Glomerular endothelial cell (primary cell): ENCODE measurements at places on chromosomes 6 and 20. TPM values are rescaled to one million over a fixed set of nuclear protein-coding genes. Genes with fewer than 3 reads are reported as not detected.

- no peak for DNase-seq
These were observed 35.0 kb downstream of the DTNBP1 start for GRCh38 chr6:15627821-15628220.

DNA sequence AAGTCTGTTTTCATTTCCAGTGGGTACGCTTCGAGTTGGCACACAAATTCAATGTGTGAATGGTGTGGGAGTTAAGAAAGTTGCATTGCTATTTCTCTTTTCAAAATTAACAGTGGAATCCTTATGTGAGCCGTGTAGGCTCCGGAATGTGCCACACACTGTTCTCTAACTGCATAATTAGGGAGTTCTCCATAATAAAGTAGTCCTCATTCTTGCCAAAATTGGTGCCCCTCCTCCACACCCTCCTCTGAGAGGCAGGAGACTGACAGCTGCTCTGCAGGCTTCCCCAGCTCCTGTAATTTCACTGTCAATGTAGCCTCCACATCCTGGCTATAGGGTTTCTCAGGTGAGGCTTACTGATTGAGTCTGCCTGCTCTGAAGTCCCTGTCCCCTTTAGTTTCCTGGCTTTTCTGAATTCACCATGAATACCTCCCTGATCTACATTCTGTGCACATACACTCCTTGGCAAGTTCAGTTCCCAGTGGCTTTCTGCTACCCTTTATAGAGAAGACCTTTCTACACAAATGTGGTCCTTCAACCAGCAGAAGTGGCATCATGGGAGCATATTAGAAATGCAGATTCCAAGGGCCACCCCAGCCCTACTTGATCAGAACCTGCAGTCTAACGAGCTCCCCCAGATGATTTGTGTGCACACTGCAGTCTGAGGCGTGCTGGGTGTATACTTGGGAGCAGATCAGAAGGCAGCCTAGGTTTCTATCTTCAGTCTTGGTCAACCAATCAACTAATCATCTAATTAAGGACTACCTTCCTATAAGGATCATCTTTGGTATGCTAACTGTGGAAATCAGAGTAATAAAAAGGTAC, 19.9 kb upstream of the CCN6 start:
- DNase-seq = no peak

GRCh38 chr20:25220810-25221591, 25.5 kb downstream of the ENTPD6 start:
- DNase-seq = no peak

DNA sequence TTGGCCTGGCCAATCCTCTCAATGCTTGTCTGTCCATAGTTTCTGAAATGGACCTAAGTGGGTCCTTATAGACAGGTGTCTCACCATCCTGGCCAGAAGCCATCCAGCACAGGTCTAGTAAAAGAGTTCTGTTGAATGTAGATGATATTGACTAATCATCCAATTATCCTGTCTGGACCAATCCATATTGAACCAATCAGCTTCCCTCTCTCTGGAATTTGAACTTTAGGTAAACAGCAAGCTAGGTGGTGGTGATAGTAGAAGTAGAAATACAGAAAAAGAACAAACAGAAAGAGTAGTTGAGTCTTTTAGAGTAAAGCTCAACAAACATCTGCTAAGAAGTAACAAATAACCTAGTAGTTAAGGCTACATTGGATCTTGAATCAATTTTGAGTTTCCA, 9.5 kb upstream of the PNRC1 start:
- no peak for DNase-seq

GRCh38 chr20:45229264-45230056, 8.3 kb downstream of the SEMG2 start:
- DNase-seq = no peak

DNA sequence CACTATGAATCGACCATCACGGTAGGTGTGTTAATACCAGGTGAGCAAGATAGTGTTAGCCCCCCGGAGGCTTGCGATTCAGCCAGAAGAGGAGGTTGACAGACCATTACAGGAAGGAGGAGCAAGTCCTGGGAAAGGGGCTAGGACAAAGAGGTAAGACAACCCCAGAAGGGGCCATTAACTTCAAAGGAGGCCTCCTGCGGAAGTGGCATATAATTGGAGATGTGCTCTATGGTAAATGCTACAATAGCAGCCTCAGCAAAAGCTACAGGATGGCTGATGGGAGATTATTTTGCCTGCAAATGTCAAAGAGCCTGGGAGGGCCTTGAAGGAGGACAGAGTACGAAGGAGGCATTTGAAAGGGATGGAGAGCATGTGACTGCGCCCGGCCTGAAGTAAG, 108.6 kb upstream of the CITED2 start:
- DNase-seq = no peak

BTNL2 gene
- not detected in 2 replicates for total RNA-seq

DNA sequence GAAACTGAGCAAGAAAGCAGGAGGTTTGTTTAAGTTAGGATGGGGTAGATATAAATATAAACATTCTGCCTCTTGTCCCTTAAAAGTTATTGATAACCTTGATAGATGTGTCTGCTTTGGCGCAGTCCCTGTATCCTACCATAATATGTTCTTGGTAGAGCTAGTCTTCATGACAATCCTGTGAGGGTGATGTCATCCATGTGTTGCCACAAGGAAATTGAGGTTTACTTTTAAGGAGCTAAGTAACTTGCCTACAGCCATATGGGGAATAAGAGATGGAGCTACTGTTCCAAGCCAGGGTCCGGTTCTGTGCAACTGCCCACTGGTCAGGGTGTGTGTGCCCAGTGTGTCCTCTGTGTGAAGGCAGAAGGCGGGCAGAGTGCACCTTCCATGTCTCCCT, 78.5 kb downstream of the SSR1 start:
- no peak for DNase-seq

LTB gene
- total RNA-seq = 16.5 and 41.8 TPM in 2 replicates

DNA sequence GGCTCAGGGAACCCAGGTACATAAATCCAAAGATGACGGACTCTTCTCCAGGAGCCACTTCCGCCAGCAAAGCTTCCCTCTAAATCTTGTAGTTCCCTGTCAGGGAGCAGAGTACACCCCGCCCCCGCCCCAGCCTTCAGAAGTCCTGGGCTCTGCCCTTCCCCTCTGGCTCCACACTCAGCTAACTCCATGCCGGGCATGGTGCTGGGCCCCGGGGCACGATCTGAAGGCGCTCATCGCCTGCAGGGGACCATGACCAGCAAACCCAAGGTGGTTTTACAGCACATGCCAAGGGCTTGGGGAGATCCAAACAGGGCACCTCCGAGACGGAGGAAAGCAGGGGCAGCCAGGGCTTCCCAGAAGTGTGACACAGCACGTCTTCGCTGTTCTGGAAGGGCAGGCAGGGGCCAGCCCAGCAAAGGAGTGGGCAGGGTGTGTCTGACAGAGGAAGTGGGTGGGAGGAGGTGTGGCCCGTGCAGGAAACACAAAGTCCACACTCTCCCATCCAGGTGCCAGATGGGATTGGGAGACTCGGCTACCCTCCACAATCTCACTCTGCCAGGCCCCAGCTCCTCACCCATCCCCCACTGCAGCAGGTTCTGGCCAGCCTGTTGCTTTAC, 41.6 kb upstream of the SLC22A2 start:
- no peak for DNase-seq

DNA sequence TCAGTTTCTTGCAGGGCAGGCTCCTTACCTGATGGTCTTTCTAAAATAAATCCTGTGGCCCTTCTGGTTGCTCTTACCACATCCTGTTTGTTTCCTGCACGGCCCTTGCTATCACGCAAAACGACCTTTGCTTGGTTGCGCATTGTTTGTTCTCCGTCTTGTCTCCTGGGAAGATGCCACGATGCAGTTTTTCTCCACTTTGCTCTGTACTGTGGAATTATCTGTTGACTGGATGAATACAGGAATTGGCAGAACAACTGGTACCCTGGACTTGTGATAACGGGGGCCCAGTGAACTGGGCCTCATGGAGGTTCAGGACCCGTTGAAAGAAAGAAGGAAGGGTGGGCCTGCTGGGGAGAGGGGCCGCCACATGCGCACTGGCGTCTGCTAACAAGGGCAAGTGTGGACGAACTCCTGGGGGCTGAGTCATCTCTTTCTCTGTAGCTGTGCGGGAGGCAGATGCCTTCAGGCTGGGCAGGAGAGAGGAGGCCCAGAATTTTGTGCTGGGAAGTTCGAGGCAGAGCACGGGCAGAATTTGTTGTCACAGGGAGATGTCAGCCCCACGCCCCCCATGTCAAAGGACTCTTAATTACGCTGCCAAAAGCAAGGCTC, 139.9 kb downstream of the BMP7 start:
- no peak for DNase-seq

TEAD3 gene
- 1.8 and 4.8 TPM in 2 replicates for total RNA-seq

C2 gene
- total RNA-seq = not detected in 2 replicates

DNA sequence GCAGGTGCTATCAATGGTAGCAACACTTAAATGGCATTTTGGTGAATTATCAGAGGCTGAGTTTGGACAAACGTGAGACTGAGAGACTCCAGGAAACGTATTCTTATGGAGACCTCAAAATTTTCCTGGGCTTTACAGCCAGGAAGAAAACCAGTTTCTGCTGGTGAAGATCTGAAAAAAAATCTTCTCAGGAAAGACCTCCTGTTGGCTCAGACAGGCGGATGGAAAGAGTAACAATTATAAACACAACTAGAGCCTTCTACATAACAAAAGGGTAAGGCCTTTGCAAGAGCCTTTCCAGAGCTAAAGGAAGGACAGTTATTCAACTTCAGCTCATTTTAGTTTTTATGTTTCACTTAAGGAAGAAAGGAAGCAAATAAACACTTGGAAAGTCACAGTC, 274.4 kb downstream of the THBS2 start:
- DNase-seq = no peak

DNA sequence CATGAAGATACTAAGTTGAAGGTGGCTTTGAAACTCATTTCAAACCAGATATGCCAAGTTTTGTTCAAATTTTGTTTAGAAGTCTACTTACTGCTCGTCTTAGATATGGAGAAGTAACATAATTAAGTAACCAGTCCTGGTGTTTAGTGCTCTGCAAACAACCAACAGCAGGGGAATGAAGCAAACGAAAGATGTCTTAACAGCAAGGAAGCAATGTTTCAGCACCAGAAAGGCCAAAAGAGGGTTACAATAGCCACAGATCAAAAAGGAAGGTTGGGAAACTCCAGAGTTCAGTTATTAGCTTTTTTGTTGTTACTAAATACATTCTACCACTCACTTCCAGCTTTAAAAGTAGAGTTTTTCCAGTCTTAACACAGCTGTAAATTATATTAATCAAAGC, 45.1 kb downstream of the LHFPL5 start:
- no peak for DNase-seq

GSTA2 gene
- not detected in 2 replicates for total RNA-seq

- no peak for DNase-seq
These were observed 106.5 kb upstream of the TRAF3IP2 start for GRCh38 chr6:111711984-111712752.

DNA sequence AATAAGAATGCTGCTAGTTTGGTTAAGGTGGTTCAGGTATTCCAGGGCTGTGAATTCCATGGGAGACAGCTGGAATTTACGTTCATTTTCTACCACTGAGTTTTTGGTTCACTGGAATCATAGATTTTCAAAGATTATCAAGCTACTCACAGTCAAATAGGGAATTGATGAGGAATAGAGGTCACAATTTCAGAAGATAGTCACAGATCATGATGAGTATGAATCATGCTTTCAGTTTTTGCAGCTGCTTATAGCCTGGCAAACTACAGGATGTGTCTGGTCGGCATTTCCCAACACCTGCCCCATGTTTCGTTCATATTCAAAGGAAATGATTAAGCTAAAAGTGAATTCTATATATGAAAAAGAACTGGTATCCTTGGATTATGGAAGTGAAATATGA, 58.7 kb downstream of the BCKDHB start:
- DNase-seq = no peak

GRCh38 chr20:1374246-1374645, 18.6 kb downstream of the FKBP1A start:
- DNase-seq = no peak

DNA sequence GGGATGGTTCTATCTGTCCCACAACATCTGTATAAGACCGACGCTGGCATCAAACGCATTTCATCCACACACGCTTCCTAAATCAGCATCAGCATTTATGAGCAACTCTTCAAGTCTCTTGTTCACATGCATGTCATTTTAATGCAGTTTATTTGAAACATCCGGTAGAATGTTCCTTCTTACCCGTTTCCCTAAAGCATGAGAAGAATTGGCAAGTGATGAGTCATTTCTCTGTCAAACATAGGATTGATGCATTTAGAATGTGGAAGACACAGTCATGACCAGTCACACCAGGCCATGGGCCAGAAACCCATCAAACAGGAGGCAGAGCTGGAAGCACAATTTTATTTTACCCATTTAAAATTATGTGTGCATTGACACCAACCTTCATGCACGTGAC, 122.8 kb downstream of the UST start:
- DNase-seq = no peak

- no peak for DNase-seq
These were observed 80.8 kb downstream of the RNF144B start for GRCh38 chr6:18467741-18468502.

NOTCH4 gene
- total RNA-seq = 66.1 and 242 TPM in 2 replicates

- DNase-seq = no peak
These were observed 260.1 kb upstream of the SGK1 start for GRCh38 chr6:134577998-134578397.

DNA sequence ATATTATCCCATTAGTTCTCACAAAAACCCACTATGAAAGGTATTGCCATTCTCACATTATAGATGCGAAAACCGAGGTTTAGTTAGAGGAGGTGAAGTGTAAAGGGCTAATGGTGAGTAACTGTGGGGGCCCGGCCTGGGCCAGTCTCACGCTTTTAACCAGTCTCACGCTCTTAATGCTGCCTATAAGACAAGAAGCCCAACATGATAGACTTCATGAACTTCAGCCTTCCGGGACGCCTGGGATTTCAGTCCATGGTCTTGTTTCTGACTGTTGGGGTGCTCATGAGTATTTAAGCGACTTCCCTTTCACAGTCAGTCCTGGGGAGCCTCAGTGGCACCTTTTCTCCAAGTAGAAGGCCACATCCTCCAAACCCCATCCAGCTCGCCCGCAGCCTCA, 31.7 kb downstream of the AGPAT4 start:
- no peak for DNase-seq

- DNase-seq = no peak
These were observed 16.6 kb downstream of the SMOC2 start for GRCh38 chr6:168457653-168457934.

- DNase-seq = no peak
These were observed 114.3 kb upstream of the MAFB start for GRCh38 chr20:40803381-40803780.

GRCh38 chr20:14838663-14839628, 501.5 kb upstream of the FLRT3 start:
- DNase-seq = no peak

- DNase-seq = no peak
These were observed 20.6 kb downstream of the CNBD2 start for GRCh38 chr20:35988910-35989463.

DNA sequence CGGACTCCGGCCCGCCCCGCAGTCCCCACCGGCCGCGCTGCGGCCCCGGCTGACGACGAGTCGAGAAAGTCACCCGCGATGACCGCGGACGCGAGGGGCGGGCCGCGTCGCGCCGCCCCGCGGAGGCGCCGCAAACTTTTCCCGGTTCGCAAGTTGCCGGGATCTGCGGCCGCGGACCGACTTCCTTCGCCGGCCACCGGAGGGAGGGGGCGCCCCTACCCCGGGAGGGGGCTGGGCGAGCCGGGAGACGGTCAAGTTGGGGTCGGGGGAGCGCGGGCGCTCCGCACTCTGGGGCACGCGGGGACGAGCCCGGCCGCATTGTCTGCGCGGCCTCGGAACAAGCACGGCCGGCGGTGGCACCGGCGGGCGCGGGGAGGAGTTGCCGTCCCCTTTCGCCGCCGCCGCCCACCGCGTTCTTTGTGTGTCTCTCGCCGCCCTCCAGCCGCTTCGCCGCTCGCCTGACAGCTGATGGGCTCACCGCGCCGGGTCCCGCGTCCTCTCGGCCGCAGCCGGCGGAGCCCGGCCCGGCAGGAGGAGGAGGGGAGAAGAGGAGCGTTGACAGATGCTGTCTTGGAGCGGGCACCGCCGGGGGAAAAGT, 131.6 kb downstream of the OGFRL1 start:
- DNase-seq = no peak
